ENCODE measurements at places on chromosomes 3 and 15.
A peak's percentile ranks its signal among the peaks of the same experiment; 100 is the strongest.

DNA sequence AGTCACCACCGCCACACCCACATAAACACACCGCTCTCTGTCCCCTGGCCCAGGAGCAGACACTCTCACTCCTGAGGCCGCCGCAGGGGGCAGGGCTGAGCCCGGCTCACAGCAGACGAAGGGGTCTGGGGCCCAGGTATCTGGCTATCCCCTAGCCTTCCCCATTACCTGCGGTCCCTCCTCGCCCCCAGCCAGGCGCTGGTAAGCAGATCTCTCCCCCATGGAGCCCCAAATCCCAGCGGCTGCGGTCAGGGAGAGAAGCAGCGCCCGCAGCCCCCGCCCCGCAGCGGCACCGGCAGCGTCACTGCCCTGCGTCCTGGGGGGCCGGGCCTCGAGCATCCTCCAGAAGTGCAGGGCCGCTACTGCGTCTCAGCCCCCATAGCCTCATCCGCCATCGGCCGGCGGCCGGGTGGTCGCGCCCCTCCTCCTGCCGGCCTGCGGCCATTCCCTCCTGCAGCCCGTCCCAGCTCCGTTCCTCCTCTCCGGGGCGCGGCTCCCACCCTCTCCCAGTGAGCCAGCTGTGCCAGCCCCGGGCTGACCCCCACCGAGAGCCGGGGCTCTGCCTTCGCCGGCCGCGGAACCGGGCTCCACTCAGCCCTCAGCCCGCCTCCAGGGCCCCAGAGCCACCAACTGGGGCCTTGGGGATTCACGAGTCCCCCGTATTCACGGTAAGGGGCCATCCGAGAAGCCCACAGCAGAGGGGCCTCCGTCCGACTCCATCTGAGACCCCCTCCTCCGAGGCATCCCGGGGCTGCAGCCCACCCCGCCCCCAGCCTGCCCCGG, 13.1 kb downstream of the TNK2 start:
- DNase-seq = peak; percentile 61

DNA sequence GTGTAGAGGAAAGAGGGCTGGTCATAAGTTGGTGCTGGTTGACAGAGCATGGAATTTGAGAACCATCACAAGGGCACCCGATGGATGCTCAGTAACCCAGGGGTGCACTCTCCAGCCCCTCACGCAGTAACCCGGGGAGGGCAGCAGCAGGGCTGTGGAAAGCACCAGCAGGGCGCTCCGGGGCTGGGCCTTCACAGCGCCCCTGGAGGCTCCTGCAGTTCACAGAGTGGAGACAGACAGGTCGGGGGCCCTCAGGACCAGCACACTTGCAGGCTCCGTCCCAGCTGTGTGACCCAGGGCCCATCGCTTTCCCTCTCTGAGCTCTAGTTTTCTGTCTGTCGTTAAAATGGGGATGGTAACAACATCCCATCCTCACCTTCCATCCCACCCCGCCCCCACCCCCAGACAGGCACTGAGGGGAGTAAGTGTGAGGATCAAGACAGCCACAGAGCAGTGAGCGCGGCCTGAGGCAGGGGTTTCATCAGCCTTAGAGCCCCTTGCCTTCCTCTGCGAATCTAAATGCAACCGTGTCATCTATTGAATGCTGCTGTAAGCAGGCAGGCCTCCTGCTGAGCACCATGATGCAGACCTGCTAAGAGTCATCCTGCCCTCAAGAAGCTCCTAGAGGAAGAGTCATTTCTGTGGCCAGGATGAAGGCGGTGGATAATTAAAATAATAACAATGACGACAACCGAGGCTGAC, 90.2 kb upstream of the LINGO1 start:
- DNase-seq = no peak

DNA sequence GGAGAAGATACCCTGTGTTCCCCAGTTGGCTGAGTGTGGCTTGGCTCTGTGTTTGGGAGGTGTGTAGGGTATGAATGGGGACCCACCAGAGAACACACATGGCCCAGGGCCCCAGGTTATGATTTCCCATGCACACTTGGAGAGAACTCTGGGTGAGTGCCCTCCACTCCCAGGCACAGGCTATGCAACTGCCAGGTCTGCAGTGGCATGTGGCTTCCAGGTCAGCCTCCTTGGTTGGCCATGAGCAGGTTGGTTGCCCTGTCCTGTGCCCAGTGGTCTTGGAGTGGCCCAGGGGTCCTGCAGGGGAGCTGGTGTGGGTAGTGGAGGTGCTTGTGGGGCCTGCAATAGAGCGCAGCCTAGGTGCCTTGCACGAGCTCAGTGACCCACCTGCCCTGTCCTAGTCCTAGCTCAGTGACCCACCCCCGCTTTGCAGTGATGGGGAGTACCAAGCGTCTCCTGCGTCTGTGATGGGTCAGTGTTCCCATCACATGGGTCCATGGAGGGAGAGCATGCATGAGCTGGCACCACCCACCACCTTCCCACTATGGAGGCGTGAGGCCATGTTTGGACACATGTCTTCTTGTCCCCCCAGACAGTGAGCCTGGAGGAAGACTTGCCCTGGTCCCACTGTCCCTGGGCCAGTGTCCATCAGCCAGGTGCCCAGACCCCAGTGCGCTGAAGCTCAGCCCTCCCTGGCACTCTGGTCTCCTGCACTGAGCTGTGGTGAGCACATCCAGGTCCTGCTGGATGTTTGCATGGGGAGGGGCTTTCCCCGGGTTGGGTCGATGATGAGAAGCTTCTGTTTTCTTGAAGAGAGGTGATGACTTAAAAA, 217.3 kb downstream of the SNRPN start:
- DNase-seq = no peak

GRCh38 chr3:177135841-177136492, 61.3 kb downstream of the TBL1XR1 start:
- DNase-seq = no peak

- no peak for DNase-seq
Observed at GRCh38 chr3:195175476-195176337, 95.3 kb downstream of the XXYLT1 start.

DNA sequence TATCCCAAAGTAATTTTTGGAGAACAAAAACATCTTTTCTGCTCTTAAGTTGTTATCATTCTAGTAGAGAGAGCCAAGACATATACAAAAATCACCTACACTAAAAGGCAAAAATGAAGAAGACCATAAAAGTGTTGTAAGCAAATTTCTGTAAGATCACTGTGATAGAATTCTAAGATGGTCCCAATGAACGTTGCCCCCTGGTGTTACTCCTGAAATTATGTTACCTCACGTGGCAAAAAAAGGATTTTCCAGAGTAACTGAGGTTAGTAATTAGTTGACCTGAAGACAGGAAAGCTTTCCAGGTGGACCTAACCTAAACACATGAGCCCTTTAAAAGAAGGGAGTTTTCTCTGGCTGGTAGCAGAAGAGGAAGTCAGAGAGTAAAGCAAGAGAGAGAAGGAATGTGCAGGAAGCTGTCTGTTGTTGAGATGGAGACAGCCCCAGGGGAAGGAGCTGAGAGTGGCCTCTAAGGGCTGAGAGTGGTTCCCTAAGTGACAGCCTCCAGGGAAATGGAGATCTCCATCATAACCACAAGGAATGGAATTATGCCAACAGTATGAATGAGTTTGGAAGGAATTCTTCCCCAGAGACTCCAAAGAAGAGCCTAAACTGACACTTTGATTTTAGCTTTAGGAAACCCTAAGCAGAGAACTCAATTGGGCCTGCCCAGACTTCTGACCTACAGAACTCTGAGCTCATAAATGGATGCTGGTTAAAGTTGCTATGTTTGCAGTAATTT, 205.9 kb downstream of the CD47 start:
- peak; percentile 96 for DNase-seq

DNA sequence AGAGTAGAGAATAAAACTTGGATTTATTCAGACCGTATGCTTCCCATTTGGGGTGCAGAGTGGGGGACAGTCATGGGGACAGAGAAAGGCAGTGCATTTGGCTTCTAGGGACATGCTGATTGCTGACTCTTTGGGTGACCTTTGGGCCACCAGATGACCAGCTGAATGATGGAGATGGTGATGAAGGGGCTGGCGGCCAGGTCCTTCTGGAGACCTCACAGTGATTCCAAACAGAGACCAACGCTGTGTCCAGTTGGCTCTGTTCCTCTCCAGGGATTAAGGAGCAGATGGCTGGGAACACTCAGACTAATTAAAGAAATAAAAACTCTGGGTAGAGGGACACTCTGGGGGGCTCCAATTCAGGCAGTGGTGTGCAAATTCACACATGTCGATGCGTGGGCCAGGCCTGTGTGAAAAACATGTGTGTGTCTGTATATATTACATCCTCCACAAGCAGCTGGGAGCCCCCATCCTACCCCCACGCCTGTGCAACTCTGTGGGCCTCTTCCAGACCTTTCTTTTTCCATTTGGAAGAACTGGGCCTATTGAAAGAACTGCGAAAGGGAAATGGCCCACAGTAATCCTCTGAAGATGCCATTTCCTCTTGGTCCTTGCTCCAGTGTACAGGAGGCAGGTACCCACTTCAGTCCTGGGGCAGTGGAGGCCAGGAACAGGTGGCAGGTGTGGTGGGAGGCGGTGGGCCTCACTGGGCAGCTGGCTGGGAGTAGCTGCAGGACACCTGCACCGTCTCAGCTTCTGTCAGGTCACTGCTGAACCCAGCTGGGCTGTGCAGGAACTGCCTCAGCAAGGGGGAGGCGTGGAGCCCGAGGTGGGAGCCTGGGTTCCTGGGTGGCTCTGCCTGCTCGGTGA, 8.9 kb downstream of the XIRP1 start:
- DNase-seq = no peak

GRCh38 chr15:77014132-77015081, 19.5 kb downstream of the PSTPIP1 start:
- DNase-seq = no peak

- peak; percentile 62 for DNase-seq
Observed at GRCh38 chr3:152172460-152172859, 96.3 kb upstream of the MBNL1 start.

DNA sequence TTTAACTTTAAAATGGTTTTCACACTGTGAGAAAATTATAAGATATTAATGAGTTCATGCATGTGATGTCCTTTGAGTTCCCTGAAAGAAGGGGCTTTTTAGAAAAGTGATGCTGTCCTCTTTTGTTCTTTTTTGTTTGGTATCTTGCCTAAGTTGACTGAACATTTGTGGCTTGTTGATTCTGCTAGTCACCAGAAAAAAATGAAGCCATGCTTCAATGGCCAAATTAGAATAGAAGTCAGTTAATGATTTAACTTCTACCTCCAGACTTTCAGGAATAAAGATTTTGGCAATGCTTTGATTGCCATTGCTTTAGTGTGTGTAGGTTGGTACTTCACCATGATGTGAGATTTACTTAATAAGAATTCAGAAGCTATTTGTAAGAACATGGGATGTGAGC, 260.6 kb upstream of the NECTIN3 start:
- DNase-seq = peak; percentile 38

- DNase-seq = no peak
Observed at GRCh38 chr15:32972686-32973085, 221.8 kb downstream of the FMN1 start.

GRCh38 chr15:56869573-56869972, 48.9 kb upstream of the TCF12 start:
- peak; percentile 44 for DNase-seq

- no peak for DNase-seq
Observed at GRCh38 chr3:77063423-77063822, 23.5 kb downstream of the ROBO2 start.

DNA sequence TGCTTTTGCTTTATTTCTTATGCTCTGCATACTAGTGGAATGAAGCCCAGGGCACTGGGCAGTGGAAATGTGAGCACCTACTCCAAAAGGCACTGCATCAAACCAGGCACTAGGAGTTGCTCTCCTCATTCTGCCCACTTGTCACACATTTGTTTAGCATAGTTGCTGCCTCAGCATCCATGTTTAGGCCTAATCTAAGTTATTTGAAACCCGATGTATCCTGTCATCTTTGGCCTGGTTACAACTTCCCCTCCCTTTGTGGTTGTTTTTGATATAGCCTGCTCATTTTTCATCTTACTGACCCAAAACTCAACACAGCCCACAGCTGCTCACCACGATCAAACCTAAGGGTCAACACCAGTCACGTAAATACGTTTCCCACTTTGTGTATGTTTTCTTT, 82.2 kb upstream of the SELENOK start:
- DNase-seq = no peak

GRCh38 chr3:46095307-46095706, 68.0 kb upstream of the XCR1 start:
- DNase-seq = no peak

GRCh38 chr3:71512000-71512399, 71.5 kb downstream of the FOXP1 start:
- no peak for DNase-seq

GRCh38 chr3:105571005-105571404, 204.3 kb downstream of the ALCAM start:
- DNase-seq = no peak

GRCh38 chr15:33086500-33087121, 107.9 kb downstream of the FMN1 start:
- peak; percentile 76 for DNase-seq

- DNase-seq = no peak
Observed at GRCh38 chr3:31247850-31248562, 284.7 kb upstream of the STT3B start.

DNA sequence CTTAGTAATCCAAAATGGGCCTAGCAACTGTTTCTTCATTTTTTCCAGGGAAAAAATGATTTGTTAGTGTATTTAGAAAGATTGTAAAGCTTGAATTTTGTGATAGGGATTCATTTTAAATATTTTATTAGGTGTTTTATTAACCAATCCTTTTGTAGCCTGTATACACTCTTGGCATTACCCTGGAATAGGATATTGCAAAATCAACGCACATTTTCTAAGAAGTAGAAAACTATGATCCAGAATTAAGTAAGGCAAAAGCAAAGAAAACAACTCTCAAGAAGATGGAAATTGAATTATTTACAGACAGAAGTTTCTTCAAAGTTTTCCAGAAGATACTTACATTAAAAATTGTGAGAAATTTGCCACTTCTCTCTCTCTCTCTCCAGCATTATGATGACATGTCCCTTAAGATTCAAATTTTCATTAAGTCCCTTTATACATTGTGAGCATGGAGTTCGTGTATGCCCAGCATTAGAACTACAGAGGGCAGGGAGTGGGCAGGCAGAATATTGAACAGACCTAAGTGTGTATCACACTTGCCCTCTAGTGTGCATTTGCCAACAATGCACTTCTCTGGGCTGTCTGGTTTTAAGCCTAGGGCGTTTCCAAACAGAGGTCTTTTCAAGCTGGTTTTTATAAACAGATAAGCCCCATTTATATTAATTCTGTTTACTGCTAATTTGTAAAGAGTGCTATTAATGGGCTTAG, 28.5 kb upstream of the CMSS1 start:
- DNase-seq = peak; percentile 67

GRCh38 chr15:38707802-38708671, 143.4 kb upstream of the RASGRP1 start:
- DNase-seq = peak; percentile 78

GRCh38 chr15:41847981-41848380, 9.3 kb downstream of the PLA2G4B start:
- DNase-seq = no peak
